ENCODE measurements at places on chromosomes 12 and 14.

DNA sequence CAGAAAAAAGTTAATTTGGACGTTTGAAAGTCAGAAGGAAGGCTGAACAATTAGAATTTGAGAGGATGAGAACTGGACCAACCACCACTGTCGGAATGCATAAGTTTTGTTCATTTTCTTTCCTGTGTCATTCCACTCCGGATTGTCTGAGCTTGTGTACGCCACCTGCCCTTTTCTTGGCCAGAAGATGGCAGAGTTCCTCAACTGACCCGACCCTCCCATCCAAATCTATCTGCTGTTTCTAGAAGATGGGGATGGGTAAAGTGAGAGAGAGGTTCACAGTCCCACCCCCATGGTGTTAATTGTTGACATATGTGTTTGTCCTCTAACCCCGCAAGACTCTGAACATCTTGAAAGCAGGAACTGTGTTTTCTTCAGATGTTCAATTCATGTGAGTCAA, 388.0 kb downstream of the VRK1 start:
- no peak for DNase-seq

GRCh38 chr14:76908834-76909233, 82.6 kb downstream of the LRRC74A start:
- DNase-seq, result no peak

- DNase-seq, result no peak
Observed at GRCh38 chr12:93183940-93184671, 193.6 kb upstream of the NUDT4 start.

DNA sequence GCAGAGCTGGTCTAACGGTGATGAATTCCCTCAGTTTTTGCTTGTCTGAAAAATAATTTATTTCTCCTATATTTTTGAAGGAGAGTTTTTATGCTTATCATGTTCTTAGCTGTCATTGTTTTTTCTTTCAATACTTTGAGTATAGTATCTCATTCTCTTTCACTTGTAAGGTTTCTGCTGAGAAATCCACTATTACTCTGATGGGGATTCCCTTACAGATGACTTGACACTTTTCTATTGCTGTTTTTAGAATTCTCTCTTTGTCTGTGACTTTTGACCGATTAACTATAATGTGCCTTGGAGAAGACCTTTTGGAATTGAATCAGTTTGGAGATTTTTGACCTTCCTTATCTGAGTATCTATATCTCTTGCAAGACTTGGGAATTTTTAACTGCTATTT, 139.6 kb downstream of the PRKD1 start:
- no peak for DNase-seq

GRCh38 chr14:87391066-87391465, 601.9 kb downstream of the GALC start:
- no peak for DNase-seq

DNA sequence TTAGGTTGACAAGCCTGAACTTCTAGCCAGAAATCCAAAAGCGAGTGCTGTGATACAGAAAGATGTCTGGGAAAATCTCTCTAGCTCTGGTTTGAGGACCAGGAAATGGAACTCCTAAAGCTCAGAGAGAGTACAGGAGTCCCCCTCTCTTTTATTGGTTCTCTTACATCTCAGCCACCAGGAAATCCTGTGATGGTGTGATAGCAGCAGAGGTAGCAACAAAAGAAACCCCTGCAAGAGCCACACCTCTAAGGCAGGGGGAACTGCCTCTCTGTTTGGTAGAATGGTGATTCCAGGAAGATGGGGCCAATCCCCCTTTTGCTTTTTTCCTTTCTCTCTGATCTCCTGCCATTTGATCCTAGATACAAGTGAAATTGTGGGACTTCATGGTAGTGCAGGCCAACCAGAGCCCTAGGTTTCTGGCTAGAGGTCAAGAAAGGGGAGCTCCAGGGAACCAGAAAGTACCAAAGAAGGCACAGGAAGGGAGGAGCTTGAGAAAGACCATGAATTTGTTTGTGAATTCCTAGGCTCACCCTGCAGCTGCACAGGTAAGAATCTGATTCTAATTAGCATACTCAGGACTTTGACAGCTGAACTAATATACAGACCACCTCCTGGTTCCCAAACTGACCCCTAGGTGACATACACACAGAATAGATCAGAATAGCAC, 88.5 kb downstream of the PAPLN start:
- no peak for DNase-seq
